ENCODE measurements at places on chromosomes 4 and X.

- DNase-seq = no peak
Measured at GRCh38 chr4:4417886-4418285, 31.0 kb downstream of the NSG1 start.

GRCh38 chr4:75892508-75892907 lies 9.7 kb downstream of the PPEF2 start:
- DNase-seq = no peak

DNA sequence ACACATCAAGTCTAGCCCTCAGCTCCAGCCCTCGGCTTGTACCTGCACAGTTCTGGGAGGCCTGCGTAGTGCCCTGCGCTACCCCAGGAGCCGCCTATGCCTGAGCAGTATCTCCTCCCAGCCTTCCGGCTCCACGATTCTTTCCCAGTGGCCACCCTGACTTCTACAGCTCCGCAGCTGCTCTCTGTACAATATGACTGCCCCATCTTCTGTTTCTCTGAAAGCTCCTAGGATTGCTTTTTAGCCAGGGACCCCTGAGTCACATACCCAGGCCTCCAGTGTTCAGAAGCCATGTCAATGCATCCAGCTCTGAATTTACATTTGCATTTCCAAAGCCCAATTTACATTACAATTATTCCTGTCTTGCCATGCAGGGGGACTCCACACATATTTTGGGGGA lies 135.5 kb downstream of the PJA1 start:
- no peak for DNase-seq

DNA sequence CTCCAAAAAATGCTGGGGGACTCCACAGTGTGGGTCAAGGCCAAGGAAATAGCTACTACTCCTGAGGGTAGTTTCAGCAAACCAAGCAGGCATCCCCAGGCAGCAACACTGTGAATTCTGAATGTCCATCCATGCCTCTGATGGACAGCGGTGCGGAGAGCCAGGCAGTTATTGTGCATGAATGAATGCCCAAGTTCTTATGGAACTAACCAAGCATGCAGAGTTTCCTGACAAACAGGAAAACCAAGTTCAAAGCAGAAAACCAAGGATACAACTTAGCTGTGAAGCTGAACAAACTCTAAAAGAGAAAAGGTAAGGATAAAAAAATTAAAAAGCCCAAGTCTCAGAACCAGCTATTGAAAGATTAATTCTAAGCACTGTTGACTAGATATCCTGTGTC lies 642.6 kb upstream of the HS3ST1 start:
- DNase-seq = no peak

DNA sequence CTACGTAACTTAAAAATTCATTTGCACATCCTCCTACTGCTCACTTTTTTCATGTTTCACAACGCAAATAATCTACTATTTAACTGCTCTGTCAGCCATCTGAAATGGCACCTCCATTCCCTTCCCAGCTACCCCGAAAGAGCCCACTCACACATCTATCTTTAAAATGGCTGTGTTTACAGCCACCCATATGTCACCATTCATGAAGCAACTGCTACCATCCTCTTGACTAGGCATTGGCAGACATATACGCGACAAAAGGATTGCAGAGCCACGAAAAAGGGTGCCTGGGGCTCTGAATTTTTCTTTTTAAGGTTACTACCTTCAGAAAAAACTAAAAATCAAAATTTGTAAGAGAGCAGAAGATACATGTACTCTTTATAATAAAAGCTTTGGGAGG lies 11.5 kb downstream of the SH3RF1 start:
- DNase-seq = no peak

DNA sequence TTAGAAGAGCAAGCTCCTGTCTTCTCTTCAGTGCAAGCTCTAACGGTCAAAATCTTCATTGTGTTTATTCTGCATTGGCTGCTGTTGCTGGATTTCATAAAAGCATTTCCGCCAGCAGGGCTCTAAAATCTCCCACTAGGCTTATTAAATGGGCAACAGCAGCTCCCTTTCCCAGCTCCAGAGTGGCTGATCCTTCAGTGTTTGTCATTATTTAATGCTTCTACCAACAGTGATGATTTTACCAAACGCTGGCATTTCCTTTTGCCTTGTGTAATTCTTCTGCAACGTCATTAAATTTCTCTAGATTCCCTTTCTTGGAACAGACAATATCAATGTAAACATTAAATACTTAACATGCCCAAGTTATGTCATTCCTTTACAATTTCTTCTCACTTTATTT lies 20.1 kb downstream of the SLC7A11 start:
- DNase-seq = no peak

GRCh38 chrX:17414027-17414658 lies 39.1 kb downstream of the NHS start:
- DNase-seq = no peak

- no peak for DNase-seq
Measured at GRCh38 chr4:173246719-173247118, 78.1 kb downstream of the GALNT7 start.

- no peak for DNase-seq
Measured at GRCh38 chrX:119622356-119623232, 16.4 kb upstream of the NKRF start.

DNA sequence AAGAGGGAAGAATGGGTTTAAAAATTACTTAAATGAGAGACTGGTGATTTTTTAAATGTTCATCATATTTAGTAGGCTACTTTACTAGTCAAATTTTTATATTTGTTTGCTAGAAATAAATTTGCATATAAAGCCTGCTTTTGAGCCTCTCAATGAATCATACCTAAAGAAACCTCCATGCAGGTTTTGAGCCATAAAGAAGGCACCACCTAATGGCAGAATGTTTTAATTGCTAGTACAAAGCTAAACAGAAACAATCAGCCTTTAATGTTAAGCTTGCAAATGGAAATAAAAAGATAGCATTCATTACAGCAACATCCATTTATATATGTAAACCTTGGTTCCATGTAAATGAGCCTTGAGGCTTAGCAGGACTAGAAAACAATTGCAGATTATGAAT lies 989.7 kb downstream of the CCSER1 start:
- DNase-seq = no peak

GRCh38 chr4:187212446-187213080 lies 488.9 kb upstream of the FAT1 start:
- no peak for DNase-seq

DNA sequence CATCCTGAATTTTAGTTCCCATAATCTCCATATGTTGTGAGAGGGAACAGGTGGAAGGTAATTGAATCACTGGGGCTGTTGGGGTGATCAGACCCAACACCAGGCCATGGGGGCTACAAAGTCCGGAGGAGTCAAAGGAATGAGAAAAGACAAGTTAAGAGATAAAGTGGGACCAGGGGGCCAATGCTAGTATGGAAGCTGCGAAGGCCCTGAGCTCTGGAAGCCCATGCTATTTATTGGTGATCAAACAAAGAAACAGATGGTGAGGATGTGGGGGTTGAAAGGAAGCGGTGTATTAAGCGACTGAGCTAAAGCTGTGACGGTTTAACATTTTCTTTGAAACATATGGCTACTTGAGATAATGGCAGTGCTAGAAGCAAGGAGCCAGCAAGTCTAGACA lies 132.8 kb downstream of the PDGFC start:
- no peak for DNase-seq

DNA sequence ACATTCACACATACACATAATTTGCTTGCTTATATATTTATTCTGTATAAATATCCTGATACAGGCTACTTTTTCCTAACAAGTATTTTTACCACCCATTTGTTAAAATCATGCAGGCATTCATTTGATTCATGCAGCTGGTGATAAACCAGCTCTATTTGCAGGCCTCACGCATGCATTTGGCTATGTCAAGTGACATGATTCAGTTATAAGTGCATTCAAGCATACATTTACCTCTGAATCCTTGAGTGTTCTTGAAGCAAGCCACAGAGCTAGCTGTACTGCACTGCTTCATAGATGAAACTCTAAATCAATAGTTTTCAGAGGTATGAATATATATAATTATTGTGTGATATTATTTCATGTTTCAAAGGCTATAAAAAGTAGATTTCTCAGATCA lies 544.0 kb upstream of the AGA start:
- DNase-seq = no peak

- no peak for DNase-seq
Measured at GRCh38 chr4:79232540-79232939, 93.3 kb downstream of the NAA11 start.

- DNase-seq = no peak
Measured at GRCh38 chr4:25844961-25845712, 17.7 kb downstream of the SEL1L3 start.

DNA sequence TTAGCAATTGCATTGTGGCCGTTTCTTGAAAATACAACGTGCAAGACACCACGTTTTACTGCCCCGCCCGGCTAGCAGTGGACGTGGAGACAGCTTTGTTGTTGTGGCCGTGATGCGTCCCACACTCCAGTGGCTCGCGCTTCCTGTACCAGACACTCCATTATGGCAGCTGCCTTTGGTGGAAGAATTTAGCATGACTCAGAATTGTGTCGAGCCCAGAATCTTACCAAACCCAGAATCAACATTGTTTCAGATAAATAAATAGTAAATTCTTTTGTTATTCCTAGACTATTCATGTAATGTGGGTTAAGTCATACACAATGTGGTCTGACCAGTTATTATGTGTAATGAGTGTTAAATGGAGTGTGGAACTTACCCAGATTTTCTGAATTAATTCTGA lies 25.3 kb upstream of the S100P start:
- no peak for DNase-seq

DNA sequence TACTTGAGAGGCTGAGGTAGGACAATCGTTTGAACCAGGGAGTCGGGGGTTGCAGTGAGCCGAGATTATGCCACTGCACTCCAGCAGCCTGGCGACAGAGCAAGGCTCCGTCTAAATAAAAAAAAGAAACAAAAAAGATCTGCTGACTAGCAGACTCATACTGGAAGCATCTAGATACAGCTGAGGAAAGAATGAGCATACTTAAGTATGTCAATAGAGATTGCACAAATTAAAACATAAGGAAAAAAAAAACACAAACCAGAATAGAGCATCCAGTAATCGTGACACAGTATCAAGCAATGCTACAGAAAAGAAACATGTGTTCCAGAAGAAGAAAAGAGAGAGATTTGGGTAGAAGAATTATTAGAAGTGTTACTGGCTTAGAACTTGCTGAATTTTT lies 105.5 kb upstream of the SPOCK3 start:
- no peak for DNase-seq

DNA sequence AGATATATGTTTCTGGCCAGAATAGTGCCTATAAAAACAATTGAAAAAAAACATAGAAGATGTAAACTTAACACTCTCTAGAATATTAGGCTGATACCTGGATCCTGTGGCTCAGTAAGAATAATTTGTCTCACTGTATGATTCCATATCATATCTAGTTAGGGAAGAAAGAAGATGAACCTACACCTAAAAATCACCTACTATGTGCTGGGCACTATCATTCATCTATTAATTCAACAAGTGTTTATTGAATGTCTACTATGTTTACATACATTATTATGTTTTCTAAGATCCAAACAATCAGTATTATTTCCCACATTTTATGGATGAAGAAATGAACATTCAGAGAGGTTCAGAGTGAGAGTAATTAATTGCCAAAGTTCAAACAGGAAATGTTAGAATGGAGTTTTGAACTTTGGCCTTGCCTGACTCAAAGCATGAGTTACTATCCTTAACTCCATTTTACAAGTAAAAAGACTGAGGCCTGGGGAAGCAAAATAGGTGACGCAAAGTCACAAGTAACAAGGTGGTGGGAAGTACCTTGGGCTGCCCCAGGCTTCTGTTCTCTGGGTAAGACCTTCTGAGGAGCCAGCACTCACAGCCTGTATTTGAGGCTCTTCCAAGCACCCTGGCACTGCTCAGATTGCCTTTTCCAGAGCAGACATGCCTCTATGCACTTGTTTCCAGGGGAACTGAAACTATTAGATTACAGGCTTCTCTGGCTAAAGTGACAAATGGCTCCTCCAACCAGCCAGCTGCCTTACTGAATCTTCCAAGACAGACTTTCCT lies 111.1 kb upstream of the ACSL4 start:
- no peak for DNase-seq

DNA sequence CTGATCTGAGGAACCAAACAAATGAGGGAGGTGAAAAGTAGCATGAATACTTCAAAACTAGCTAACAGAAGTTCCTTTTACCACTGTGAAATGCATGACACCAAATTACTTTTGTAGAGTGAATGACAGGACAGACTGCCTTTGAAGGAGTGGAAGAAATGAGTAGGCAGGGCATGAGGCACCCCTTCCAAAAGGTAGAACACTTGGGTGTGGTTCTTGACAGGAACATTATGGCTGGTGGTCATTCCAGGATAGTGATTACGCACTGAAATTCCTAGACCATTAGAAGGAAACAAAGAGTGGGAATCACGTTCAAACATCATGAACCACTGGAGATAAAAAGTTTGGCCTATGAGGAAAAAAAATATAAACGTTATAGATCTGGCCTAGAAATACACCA lies 4.9 kb downstream of the HUWE1 start:
- DNase-seq = no peak

DNA sequence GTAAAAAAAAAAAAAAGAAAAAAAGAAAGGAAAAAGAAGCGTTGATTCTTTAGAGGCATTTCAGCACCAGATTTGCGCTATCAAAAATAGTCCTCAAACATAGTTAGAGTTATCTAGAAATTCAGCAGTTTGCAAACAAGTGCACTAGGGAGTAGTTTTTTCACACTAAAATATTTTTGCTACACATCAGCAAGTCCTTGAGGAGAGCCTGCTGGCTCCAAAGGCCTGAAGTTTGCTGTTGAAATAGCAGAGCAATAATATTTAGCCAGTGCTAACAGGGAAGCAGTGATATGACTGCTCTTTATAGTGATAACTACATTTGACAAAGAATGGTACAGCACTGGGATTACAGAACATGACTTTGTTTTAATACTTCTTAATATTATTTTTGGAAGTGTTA lies 472.2 kb downstream of the PCDH7 start:
- DNase-seq = no peak

DNA sequence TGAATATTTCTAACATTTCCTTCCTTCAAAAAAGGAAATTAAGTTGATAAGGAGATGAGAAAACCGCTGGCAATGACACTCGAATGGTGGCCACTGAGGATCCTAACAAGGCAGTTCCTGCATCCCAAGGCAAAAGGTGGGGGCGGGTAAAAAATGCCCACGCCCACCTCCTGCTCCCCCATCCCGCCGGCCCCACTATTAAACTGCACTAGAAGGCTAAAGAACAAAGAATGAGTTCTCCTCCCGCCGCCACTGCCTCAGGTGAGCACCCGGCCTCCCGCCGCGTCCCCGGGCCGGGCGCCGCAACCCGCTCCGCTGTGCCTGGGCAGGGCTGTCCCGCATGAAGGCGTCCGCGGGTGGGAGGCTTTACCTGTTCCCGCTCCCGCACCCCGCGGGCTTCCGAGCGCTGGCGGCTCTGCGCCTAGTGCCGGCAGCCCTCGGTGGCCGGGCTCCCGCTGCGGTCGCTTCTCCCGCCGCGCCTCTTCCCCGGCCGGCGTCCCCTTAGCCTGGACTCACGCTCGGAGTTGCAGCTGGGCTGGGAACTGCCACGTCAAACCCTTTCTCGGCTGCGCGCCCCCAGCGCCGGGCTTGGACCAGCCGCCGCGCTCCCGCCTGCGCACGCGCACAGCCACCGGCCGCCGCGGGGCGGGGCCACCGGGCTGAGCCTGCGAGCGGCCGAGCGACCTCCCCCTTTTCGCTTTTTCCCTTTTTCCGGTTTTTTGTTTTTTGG lies at the start of gene SEC24D:
SEC24D (minus strand) TSS at position 556 of the 730 bp plus-strand sequence. CDS start 2,430 bp downstream, outside the sequence.
- DNase-seq = peak; percentile 76

- DNase-seq = no peak
Measured at GRCh38 chr4:128690011-128690410, 119.5 kb upstream of the JADE1 start.

GRCh38 chrX:479273-479981 lies 92.7 kb upstream of the PPP2R3B start:
- no peak for DNase-seq

GRCh38 chrX:2321411-2321810 lies 179.4 kb downstream of the DHRSX start:
- DNase-seq = no peak
